ENCODE measurements at places on chromosomes 11 and 22.

DNA sequence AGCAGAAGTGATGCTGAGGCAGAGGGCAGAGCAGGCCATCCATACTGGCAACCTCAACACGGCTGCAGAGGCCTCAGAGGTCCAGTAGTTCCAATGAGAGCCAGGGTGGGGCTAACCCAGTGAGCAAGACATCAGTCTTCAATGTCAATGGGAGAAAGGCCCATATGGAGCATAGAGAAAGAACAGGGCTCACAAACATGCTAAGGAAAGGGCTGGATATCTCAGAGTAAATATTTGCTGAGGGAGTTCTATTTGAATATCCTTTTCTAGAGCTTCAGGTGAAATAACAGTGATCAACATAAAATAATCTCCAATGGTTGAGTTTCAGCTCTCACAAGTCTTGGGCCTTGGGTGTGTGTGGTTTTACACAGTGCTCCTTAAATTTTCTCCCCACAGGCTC lies 50.8 kb upstream of the CCDC90B start:
- DNase-seq = no peak

- DNase-seq = no peak
Measured at GRCh38 chr22:28962042-28962554, 78.7 kb downstream of the ZNRF3 start.

GRCh38 chr22:22215659-22216449 lies 28.7 kb upstream of the VPREB1 start:
- DNase-seq = no peak

DNA sequence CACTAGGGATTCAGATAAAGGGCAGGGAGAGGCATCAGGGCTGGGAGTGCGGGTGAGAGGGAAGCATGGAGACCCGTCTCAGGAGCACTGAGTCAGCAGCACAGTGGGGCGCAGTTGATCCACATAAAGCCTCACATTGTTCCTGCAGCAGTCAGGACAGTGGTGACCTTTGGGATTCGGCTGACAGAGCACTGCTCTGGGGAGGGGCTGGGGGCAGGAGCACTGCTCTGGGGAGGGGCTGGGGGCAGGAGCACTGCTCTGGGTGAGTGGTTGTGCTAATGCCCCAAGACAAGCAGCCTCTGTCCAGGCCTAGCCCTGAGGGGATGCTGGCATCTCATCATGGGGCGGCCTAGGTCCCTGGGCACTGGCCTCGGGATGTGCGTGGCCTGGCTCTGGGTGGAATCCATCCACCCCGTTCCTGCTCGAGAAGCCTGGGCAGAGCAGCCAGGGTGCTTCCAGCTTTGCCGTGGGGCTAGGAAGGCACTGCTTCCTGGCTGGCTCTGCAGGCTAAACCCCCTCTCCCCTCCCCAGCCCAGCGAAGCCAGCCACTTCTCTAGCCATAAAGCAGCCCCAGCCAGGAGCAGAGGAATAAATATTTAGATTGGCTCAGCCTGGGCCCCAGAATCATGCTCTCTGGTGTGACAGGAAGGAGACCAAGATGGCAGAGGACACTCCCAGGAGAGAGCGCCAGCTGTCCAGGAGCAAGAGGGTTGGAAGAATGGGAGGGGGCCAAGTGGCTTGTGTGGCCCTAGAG lies 7.3 kb downstream of the OAF start:
- no peak for DNase-seq

DNA sequence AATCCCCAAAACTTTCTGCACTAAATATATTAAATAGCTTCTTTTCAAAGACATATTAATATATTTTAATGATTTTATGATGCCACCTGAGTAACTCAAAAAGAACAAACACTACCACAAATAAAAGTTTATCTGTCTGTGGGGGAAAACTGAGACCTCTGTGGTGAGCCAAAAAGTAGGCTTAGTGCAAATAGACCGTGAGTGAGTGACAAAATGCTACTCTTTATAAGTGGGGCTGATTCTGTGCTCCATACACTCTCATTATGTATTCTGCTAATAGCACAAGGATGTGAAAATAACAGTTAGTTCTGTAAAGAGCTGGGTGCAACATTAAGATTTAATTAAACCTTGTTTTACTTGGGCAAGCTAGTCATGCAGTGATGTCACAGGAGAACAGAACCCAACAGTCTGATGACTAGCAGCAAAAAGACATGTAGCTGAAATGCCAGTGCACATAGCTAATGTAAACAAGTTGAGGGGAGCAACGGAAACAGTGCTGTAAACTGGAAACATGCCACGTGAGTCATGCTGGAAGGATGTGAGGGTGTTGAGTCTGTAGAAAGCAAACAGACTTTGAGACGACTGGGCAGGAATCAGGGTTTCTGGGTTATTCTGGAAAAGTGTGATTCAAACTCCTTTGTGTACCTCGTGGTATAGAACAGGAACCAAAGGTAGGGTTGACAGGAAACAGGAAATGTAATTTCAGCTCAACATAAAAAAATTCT lies 1130.4 kb downstream of the LRRC4C start:
- DNase-seq = peak; percentile 8

Measured in SK-N-SH (cell line).